CMK (cell line): ENCODE measurements at places on chromosomes 16 and 17.

- no peak for DNase-seq
These were observed 32.2 kb downstream of the ARHGAP44 start for GRCh38 chr17:12821376-12821940.

GRCh38 chr17:66750781-66751543 is 84.0 kb upstream of the CACNG5 start:
- DNase-seq: no peak

DNA sequence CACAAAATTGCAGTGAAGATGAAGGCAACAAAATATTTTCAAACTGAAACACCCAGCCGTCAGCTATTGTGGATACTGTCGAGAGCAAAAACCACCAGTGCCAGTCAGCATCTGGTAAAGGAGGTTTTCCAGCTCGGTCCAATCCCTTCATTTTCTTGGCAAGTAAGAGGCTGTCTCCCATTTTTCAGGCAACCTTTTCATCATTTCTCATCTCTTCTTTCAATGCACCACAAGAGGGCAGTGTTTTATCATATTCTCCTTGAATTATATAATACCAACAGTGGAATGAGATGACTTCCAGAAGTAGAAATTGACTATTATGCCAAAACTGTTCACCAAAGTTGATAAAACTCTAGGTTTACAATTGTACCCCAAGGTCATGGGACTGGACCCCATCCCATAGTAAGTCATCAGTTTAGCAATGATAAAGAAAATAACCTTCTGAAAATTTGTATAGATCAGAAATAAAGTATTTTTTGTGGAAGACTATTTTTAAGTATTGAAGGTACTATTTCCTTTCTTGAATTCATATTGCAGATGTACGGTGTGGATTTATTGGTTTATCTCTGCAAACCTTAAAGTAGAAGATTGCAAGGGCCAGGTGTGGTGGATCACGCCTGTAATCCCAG is 16.8 kb downstream of the NQO1 start:
- DNase-seq: no peak

DNA sequence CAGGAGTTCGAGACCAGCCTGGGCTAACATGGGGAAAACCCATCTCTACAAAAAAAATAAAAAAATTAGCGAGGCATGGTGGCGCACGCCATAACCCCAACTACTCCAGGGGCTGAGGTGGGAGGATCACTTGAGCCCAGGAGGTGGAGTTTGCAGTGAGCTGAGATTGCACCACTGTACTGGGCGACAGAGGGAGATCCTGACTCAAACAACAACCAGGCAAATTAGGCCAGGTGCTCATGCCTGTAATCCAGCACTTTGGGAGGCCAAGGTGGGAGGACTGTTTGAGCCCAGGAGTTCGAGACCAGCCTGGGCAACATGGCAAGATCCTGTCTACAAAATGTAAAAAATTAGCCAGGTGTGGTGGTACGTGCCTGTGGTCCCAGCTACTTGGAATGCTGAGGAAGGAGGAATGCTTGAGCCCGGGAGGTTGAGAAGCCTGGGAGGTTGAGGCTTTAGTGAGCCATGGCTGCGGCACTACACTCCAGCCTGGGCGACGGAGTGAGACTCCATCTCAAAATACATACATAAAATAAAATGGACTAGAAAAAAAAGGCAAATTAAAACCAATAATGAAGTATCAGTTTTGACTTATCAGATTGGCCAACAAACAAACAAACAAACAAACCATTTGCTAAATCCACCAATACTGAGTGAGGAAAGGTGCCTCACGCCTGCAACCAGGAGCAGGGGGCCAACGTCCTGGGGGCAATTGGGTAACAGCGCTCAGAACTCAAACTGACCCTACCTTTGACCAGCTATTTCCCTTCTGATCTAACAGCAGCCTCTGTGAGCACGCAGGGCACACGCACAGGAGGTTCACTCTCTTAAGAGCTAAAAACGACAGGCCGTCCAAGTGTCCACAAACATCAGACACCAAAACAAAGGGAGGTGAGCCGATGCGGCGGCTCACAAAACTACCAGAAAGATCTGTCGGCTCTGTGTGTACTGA is 19.4 kb upstream of the FASN start:
- no peak for DNase-seq

GRCh38 chr16:78075800-78076199 is 23.7 kb upstream of the WWOX start:
- no peak for DNase-seq

DNA sequence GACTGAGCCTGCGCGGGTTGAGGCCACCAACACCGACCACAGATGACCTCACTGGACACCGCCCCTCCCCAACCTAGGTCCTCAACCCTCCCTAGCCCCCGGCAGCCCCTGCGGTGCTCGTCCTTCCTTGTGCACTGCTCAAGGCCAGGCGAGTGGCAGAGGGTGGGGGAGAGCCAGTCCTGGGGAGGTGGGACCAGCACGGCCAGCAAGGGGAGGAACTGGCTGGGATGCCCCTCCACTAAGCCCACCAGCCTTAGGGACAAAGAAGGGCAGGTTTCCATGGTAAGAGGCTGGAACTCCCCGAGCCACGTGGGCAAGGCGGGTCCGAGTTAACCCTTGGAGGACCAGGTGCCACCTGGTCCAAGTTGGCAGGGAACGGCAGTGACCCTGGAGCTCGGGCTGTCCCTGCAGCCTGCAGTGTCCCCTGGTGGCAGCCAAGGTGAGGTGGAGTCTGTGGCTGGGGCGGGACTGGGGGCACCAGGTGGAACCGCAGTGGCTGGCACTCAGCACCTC is 9.2 kb downstream of the FSCN2 start:
- no peak for DNase-seq

GRCh38 chr17:76104896-76105231 is 1.3 kb upstream of the EXOC7 start:
- no peak for DNase-seq

- DNase-seq: no peak
These were observed 91.3 kb upstream of the SEC14L1 start for GRCh38 chr17:77049440-77049839.

DNA sequence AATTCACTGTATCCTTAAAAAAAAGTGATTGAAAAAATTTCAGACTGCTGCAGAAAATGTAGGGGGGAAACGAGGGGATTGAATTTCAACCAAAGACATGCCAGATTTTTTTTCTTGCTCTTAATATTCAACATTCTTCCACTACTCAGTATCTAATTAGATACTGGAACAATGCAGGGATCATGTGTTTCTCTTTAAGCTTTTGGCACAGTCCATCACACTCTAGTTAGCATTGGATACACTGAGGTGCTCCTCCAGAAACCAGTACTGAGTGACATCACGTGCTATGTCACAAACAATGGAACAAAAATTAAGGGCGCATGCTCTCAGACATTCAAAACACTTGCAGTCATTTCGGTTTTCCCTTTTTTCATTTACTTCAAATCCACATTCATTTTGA is 298.6 kb upstream of the PSMD7 start:
- DNase-seq: no peak

DNA sequence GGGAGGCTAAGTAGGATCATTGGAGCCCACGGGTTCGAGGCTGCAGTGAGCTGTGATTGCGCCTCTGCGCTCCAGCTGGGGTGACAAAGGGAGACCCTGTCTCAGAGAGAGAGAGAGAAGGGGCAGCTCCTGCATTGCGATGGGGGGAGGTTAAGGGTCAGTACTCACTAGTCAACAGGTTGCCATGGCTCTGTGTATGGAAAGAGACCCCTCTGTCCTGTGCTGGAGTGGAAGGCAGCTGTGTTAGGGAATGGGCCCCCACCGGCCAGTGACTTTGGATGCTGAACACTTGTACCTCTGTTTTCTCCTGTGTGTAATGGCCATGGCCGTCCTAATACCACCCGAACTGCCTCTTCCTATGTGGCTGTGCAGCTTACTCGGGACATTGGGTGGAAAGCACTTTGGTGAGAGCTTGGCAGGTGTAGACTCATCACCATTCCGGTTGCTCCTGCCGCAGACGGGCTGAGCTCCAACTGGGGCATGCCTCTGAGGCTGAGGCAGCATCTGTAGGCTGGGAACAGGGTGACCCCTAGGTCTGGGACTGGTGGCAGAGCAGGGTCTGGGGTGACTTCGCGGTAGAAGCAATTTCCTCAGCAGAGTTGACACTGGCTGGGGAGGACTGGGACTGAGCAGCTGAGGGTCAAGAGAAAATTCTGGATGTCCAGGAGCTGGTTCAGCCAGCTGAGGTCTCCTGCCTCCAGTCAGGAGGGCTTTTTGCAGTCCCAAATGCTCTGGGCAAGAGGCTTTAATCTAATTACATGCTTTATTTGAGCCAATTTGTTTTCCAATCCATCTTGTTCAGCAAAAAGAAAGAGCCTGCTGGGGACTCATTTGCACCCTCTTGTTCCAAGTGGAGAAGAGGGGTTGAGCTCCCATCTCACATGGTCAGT is 184.5 kb downstream of the NTN1 start:
- DNase-seq: no peak

DNA sequence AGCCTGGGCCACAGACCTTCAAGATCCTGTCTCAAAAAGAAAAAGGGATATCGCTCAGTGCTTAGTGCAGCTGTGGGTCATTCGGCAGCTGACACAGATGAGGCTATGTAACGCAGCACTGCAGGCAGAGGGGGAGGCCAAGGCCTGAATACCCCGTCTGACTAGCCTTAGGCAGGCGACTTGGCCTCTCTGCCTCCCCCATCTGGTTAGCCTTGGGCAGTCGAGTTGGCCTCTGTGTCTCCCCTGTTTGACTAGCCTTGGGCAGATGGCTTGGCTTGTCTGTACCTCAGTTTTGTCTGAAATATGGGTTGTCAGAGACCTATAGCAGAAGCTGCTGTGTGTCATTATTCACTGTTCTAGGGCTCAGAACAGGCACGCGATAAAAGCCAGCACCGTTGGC is 10.0 kb downstream of the SPATA33 start:
- no peak for DNase-seq

DNA sequence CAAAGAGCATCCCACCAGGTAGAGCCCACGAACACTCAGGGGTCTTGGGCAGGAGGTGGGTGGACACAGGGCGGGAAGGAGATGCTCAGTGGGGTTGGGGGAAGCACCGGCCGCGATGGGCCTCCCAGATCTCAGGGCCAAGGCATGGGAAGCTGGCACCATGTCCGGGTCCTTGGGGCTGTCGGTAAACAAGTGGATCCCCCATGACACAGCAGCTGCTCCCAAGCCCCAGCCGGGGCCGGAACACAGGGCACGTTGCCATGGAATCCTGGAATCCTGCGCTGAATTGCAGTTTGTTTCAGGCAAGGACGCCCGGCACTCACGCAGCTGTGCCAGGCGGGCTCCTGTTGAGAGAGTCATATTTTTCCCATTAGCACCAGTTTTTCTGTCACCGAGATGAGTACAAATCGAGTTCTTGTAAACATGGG is 23.0 kb upstream of the CHMP6 start:
- DNase-seq: no peak

- no peak for DNase-seq
These were observed 366.2 kb upstream of the EEF2KMT start for GRCh38 chr16:5463820-5464219.

GRCh38 chr17:81427173-81428120 is 32.2 kb downstream of the BAHCC1 start:
- no peak for DNase-seq

GRCh38 chr16:14309001-14309886 is 238.1 kb downstream of the MRTFB start:
- no peak for DNase-seq

DNA sequence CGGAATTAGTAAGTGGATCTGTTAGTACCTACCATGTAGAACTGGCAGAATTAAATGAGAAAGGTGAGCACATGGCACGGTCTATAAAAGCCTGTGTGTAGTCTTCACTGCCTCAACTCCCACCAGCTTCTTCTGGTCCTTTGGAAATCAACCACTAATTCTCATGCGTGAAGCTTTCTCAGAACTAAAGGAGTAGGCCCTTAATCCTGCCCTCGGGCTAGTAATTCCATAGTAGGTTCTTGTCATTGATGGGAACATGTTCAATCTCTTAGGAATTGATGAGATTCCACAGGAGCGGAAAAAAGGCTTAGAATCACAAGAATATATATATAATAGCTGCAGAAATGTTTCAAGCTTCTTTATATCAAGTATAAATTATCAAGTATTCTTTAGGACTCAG is 21.7 kb downstream of the CDR2 start:
- no peak for DNase-seq

DNA sequence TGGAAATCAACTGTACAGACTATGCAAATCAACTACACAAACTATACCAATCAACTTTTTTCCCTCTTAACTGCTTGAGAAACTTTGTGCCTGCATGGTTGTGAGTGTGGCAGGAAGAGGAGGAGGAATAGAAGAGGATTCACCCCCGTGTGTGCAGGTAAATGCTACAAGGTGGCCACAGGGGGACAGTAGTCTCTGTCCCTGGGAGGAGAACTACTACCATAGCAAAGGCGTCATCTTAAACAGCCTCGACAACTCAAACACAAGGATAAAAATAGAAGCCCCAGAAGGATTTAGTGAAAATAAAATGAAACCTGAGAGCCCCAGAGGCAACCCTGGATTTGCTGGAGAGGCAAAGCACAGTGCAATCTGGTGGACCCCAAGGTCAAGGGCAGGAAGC is 199.5 kb upstream of the DYNLRB2 start:
- no peak for DNase-seq

- DNase-seq: peak; percentile 18
These were observed 30.9 kb downstream of the FAM222B start for GRCh38 chr17:28811651-28812090.
